ENCODE measurements at places on chromosomes 3 and 15. TPM values are rescaled to one million over a fixed set of nuclear protein-coding genes. Genes with fewer than 3 reads are reported as not detected.

- H3K4me1 ChIP-seq, result no peaks in the 10 kb centered on the region
- no peak overlapping the region for H3K27ac ChIP-seq
- no peak for DNase-seq
- no peaks in the 10 kb centered on the region for H3K36me3 ChIP-seq
These were observed 44.6 kb downstream of the CA12 start for GRCh38 chr15:63337046-63337445.

GRCh38 chr3:182812123-182812522, 18.8 kb downstream of the ATP11B start:
- no peaks in the 10 kb centered on the region for H3K27me3 ChIP-seq
- H3K36me3 ChIP-seq, result peaks cover 5% of the 10 kb centered on the region
- no peak for DNase-seq

DNA sequence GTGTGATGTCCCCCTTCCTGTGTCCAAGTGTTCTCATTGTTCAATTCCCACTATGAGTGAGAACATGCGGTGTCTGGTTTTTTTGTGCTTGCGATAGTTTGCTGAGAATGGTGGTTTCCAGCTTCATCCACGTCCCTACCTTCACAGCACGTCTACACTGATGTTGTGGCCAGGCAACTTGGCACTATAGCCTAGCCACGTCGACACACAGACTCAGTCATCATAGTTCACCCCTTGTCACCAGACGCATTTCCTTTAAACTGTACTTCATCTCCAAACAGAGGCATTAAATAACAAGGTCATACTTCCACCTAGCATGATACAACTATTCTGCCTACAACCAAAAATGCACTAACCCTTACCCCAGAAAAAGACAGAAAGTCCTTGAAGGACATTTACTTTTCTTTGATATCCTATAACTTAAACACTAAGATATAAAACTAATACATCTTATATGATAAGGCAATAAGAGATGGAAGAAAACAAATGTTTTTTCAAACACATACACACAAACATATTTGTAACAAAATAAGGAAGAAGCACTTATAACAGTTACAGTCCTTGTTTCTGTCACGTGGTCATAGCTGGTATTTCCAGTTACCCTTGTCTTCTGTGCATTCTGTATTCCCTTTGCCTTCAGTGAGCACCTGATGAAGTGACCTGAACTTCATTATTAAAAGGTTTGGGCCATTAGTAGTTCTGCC, 121.4 kb downstream of the KLF13 start:
- DNase-seq, result no peak
- H3K4me3 ChIP-seq, result no peak overlapping the region
- H3K4me1 ChIP-seq, result peaks cover 18% of the 10 kb centered on the region
- H3K27me3 ChIP-seq, result no peaks in the 10 kb centered on the region
- H3K36me3 ChIP-seq, result no peaks in the 10 kb centered on the region

Gene CSPG4
- 0.72 TPM for polyA plus RNA-seq

Gene ARPP21
- polyA plus RNA-seq, result not detected

Data from GM12878 (cell line).